ENCODE measurements at places on chromosomes 1 and 21.

DNA sequence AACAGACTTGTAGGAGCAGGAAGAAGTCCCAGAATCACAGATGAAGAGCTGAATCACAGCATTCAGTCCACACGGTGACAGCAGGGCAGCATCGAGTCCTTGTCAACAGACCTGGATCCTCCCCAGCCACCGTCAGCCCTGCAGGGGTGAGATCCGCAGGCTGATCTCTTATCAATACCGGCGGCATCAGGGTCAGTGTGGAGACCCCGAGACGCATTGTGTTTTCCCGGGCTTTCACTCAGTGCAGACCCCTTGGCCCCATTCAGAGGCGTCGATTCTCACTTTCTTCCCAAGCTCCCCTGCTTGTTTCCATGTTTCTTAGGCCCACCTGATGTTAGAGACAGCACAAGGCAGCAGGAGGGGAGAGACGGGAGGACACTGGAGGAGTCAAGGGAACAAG is 609.6 kb downstream of the PTPRU start:
- DNase-seq = no peak

DNA sequence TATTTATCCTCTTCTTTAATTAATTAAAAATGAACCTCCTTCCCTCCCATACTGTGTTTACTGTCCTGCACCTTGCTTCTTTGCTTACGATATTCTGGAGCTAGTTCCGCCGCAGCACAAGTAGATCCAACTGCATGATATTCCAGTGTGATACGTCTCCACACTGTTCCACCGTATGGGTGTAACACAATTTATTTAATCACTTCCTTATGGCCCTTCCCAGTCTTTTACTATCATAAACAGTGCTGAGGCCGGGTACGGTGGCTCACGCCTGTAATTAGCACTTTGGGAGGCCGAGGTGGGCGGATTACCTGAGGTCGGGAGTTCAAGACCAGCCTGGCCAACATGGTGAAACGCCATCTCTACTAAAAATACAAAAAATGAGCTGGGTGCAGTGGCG is 25.7 kb downstream of the CNST start:
- no peak for DNase-seq

DNA sequence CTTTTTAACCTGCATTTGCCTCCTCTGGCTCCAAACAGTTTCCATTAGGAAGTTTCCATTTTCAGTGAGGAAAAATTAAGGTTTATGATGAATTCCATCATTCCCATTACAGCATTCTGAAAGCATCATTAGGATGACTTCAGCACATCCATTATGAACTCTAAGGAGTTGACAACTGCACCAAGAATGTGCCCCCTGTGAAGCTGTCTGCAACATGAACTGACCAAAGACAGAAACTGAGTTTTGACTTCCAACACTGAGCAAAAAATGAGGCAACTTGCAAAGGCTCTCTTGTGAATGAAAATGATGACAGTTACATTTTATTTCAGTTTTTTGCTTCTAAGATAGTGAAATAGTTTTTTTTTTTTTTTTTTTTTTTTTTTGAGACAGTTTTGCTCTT is 18.3 kb upstream of the KCNE1 start:
- DNase-seq = no peak

GRCh38 chr1:38284953-38285352 is 238.4 kb upstream of the POU3F1 start:
- DNase-seq = no peak

- DNase-seq = no peak
These were observed 321.5 kb upstream of the FAM78B start for GRCh38 chr1:166488327-166488726.

- DNase-seq = no peak
These were observed 79.3 kb upstream of the B3GALT2 start for GRCh38 chr1:193265716-193266115.

DNA sequence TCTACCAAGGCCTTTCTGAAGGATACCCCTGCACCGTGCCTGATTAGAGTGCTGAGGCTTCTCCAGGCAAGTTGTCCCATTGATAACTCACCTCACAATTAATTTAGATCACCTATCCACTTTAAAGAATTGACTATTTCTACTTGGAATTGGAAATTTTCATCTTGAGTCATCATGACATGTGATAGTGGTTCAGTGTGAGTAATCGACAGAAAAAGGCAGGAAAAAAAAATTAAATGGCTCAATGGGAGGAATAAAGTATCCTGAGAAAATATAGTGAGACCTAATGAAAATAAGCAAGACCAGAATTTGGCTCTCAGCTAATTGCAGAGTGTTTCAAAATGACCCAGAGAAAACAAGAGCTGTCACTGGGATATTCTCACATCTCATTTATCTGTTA is 222.4 kb upstream of the C8B start:
- no peak for DNase-seq

DNA sequence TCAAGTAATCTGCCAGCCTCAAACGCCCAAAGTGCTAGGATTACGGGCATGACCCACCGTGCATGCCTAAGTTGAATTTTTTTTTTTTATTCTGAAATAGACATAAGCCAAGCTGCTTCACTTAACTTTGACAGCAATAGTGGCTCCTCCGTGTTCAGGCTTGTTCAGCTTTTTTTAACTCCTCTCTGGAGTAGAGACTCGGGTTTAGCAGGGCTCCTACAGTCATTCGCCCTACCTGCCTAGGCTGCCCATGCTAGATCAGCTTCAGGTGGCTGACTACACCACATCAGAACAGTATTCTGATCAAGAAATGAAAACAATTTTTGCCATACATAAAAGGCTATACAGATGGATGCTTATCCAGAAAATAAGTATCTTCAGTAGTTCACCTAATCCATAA is 14.7 kb downstream of the ARID4B start:
- DNase-seq = no peak

DNA sequence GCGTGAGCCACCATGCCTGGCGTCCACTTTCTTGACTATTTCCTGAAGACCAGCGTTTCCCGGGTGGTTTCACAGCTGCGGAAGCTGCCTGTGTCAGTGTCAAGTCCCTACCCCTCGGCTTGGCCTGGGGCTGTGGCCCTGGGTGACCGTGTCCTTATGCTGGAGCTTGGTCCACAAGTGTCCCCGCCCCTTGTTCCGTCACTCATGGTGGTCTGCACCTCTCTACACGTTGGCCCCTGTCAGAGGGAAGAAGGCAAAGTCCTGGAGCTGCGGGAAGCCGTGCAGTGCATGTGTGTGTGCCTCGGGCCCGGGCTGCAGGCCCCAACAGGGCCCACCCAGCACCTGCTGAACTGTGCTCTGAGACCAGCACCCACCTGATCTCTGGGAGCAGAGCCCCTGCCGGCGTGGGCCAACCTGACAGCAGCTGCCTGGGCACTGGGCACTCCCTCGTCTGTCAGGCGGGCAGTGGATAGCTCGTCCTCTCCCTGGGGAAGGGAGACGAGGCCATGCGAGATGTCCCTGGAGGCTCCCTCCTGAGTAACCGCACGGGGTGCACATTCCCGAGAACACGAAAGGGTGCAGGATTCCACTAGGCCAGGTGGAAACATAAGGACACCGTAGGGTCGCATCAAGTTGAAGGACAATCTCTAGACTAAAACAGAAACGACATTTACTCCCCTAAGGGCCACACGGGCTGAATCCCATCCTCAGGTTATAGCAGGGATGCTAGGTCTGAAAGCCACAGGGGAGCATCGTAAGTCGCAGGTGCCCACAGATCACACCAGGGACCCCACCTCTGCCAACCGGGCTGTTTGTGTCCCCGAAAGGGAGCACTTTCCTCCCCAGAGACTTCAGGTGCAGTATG is 2.4 kb upstream of the C1orf159 start:
- DNase-seq = no peak

DNA sequence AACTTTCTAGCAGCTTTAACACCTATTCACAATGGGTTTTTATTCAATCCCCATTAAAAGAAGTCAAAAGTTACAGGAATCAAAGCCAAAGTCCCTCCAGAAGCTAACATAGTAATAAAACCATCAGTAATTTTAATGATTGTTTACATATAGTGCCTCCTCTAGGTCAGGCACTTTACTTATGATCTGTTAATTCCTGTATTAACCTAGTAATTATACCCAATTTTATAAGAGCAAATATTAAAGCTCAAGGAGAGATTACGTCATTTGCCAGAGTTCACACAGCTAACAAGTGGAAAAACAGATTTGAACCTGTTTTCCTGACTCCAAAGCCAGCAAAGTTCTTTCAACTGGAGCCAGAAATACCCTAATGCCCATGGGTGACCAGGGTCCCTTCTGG is 112.9 kb upstream of the F3 start:
- no peak for DNase-seq

- no peak for DNase-seq
These were observed 256.1 kb upstream of the PTBP2 start for GRCh38 chr1:96465441-96465840.

DNA sequence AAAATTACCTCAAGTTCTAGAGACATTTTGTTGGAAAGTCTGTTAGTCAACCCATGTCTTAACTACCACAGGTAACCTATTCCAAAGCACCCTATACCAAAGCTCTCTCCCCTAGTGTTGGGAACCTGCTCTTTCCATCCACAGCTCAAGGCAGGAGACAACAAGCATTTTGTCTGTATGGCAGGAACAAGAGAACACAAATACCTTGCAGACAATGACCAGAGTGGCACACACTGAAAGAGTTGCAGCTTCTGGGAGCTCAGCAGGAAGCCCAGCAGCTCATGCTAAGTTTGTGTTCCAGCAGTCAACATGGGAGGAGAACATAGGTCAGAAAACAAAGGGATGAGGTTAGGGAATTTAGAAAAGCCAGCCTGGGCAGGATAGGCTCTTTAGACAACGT is 300.8 kb downstream of the HHIPL2 start:
- no peak for DNase-seq

DNA sequence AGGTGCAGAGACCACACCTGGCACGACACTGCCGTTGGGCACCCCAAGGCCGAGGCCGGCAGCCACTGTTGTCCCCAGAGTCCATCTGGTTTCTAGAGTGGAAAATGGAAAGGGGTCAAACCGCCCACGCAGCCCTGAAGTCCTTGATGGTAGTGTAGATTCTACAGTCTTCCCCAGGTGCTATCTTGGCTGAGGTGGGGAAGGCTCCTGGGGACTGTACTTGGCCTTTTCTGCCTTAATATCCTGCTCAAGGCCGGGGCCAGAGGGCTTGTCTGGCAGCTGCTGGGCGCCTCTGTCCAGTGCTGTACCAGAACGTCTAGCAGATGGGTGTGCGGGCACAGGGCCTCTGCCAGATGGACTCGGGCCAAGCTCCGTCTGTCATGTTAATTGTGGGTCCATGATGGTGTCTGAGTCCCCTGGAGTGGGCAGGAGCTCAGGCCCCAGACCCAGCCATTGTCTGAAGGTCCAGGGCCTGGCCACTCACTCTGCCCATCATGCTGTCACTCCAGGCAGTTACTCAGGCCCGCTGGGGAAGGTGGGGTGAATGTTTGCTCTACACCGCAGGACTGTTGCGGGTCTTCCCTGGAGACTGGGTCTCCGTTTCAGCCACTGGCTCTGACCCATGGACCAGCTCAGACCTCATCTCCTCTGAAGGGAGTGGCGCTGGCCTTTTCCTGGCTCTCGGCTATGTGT is 161.9 kb upstream of the COL6A1 start:
- DNase-seq = no peak

DNA sequence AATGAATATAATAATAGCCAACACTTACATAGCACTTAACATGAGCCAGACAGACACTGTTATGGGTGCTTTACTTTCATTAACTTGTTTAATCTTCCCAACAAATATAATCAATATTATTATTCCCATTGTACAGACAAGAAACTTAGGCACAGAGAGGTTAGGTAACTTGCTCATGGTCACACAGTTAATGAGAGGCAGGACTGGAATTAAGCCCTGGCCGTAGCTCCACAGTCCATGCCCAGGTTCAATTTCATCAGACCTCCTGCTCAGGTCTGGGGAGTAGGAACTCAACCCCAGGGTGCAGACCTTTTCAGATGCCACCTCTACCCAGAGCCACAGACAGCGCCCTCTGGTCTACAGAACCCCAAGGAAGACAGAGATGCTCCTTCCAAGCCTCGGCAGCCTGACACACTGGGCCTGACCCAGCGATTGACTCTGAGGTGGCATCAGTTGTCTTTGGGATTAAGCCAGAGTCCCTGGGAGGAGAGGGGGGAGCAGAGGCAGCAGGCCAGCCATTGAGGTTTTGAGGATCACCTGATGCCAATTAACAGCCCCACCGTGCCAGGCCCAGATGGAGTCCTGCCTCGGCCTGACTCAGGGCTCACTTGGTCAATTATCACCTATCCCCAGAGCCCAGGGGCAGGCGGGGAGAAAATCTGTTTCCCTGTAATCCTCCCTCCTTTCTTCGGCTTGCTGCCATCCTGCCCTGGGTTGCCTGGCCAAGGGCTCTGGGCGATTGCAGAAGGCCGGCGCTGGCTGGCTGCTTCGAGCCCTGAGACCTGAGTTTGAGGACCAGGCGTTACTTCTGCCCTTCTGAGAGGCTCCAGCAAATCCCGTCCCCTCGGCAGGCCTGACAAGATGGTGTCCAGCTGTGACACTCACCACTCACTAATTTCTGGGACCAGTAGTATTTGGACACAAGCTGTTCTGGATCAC is 116.7 kb downstream of the LACTBL1 start:
- no peak for DNase-seq

DNA sequence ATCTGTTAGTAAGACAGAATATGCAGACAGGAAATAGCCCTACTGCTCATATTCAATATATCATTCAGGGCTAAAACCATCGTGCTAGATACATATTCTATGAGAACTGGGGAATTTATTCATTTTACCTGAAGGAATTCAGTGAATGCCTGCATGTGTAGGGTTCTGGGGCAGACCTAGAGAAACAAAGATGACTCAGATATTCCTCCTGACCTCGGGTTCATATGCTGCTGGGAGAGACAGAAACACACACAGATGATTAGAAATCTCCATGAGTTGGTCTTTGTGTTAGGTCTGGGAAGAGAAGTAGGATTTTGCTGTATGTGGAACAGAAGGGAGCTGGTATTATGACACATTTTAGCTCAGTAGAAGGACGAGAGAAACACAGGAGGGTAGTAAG is 176.5 kb upstream of the ST6GALNAC5 start:
- DNase-seq = no peak

GRCh38 chr1:239763850-239764249 is 327.8 kb upstream of the FMN2 start:
- no peak for DNase-seq

DNA sequence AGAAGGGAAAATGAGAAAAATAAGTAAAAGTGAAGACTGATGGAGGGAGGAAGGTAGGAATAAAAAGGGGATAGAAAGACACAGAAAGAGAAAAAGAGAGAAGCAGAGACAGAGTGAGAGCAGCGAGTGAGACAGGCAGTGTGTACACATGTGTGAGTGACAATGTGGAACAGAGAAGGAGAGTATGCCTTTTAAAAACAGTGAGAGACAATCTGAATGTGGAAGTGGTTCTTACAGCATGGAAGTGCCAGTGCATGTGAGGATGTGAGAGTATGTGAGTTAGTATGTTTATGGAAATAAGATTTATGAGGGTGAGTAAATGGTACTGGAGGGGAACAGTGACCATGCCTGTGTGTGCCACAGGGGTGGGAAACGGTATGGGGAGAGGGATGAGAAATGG is 1.2 kb downstream of the NEGR1 start:
- DNase-seq = no peak

- no peak for DNase-seq
These were observed 86.7 kb downstream of the USP24 start for GRCh38 chr1:55128418-55128995.

DNA sequence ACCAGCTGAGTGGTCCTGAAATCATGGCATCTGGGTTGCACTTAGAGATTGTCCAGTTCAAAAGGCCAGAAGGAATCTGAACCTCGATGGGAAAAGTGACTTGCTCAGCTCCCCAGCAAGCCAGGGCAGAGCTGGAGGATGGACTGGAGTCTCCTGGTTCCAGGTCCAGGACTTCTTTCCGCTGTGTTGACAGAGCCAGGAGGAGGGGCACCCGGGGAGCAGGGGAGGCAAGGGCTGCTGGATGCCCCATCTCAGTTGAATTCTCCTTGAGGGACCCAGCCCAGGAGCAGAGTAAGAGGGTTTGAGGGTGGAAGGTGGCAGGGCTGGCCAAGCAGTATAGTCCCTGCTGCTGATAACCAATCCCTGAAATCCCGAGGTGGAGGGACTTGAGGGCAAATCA is 2.4 kb upstream of the ALPL start:
- DNase-seq = no peak
